ENCODE measurements at places on chromosomes 6 and 20.

GRCh38 chr6:31620586-31621319 lies at the start of gene PRRC2A:
PRRC2A (plus strand) TSS chr6:31620715; CDS start chr6:31622790, 2,075 bp downstream.
- DNase-seq = peak; percentile 87

DNA sequence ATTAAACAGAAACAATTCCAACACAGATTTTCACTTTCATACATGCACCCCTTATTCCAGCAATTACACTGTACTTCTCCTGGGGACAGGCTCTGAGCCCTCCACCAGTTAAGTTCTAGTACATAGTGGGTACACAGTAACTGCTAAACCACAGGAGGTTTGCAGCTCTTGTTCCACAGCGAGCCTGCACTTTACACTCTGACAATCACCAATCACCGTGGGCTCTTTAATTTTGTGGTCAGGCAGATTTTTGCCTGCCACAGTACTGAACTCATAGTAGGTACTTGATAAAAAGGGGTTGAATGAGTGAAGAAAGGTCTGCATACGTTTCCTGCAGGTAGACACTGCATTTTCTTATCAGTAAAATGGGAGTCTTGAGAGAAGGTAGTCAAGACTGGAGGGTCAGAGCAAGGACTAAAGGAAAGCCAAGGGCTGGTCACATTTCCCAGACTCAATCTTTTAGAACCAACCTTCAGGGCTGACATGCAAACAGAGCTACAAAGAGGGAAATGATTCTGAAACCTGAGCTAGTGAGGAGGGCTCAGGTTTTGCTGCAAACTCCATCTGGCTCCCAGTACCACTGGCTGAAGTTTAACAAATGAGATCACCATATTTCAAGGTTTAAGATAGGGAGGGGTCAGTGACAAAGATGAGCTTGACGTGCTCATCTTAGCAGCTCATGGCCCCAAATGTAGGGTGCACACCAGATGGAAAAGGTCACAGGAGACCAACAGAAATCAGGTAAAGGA lies 404.6 kb downstream of the BTBD9 start:
- DNase-seq = no peak

DNA sequence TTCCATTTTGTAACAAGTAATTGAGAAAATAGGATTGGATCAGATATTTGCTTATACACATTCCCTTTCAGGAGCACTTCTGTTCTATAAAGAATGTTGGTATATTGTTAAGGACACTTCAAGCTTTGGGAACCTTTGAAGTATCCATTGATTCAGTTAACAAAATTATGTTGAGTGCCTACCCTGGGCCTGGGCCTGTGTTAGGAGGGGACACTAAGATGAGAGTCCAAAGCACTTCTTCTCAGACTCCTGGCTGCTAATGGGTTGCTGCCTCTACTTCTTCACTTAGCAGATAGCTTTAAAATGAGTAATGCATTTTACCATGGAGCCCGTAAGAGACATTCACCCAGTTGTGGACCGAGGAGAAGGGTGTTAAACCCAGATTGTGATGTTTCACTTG lies 40.3 kb downstream of the PTPN1 start:
- no peak for DNase-seq

- DNase-seq = no peak
Measured at GRCh38 chr20:63253438-63254231, 628 bp downstream of the NKAIN4 start.

DNA sequence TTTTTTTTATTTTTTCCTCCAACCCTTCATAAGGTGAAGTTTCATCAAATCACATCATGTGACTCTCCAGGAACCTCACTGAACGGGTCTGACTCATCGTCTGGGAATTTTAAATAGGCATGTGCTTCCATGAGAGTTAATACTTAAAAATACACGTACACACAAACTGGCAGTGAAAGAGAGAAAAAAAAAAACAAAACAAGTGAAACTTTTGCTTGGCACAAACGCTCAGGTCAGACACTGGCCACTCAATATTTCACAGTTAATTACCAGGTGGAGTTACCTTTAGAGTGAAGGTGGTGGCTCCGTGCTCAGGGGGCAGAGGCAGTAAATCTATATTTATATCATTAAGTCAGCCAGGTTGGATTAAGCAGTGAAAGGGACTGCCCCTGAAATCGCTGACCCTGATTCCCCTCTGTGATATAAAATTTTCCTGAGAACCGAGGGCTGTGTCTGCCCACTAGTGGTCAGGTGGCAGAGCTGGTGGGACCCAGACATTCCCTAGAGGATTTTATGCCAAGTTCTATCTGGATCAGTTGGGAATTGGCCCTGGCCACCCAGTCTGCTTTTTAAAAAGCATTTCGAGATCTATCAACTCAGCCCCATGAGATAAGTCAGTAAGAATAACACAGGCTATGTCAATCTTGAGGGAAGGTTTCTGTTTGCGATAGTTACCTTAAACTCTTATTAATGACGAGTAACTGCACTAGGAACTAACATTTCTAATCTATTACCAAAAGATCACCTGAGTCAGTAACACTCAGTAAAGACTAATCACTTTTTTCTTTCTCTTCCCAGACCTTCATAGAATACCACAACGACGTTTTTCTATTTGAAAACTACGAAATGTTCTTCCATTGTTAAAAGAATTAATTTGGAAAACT lies 259.1 kb downstream of the HDGFL1 start:
- DNase-seq = peak; percentile 64

DNA sequence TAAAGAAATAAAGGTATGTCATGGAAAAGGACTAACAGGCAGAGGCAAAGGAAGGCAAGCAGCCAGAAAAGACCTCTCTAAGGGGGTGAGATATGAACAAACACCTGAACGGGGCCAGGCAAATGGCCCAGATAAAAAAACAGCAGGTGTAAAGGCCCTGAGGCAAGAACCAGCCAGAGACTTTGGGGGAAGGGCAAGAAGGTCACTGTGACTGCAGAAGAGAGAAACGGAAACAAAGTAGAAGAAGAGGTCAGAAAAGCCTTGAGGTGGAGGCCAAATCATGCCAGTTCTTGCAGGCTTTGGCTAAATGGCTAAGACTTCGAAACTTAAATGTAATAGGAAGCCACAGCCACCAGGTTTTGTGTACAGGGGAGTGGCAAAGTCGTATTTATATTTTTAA lies 30.8 kb downstream of the KIF16B start:
- no peak for DNase-seq

- DNase-seq = no peak
Measured at GRCh38 chr20:47740862-47741184, 44.5 kb downstream of the SULF2 start.

DNA sequence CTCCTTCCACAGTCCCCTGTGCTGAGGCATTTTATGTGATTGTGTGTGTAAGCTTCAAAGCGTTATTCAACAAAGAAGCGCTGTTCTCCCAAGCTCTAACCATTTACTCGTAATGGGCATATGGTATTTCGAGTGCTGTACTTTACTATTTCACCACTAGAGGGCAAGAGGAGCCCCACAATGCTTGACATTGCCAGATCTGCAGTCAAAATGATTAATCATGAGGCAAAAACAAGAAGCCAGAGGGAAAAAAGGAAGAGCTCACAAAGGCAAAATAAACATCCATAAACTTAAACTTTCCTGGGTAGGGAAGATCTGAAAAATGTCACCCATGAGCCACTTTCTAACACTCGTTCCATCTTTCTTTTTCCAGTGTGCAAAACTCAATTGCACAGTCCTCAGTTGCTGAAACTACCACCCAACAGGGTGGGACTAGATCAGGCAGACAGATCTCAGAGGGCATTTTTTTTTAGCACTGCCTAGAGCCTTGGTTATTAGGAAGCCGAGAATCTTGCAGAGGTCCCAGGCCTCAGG lies 215.0 kb upstream of the PLCB4 start:
- peak; percentile 74 for DNase-seq

GRCh38 chr6:121934451-121934850 lies 465.0 kb upstream of the HSF2 start:
- DNase-seq = no peak

DNA sequence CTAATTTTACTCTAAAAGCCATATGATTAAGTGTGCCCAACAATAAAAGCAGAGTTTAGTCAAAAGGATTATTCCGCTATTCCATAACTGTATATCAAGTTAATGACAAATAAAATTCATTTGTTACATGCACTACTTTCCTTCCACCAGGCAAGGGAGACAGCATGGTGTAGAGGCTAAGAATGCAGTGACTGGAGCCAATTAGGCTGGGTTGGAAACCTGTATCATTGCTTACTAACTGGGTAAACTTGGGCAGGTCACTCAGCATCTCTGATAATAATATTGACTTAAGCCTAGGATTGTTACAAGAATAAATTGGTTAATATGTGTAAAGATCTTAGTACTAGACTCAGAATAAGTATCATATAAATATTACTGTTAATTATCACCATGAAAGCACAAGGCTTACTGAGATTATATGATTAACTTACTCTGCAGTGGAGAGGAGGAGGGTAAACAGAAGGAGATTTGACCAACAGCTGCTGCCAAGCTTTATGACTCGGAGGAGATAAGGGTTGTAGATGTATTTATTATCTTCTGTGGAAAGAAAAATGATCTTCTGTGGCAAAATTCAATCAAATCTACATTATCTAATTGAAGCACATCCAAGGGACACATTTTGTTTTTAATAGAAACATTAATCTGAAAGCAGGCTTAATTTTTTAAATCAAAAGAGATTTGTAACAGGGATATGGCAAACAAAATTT lies 1459.9 kb downstream of the GRIK2 start:
- peak; percentile 91 for DNase-seq

GRCh38 chr6:144695858-144696533 lies 410.9 kb downstream of the UTRN start:
- no peak for DNase-seq

DNA sequence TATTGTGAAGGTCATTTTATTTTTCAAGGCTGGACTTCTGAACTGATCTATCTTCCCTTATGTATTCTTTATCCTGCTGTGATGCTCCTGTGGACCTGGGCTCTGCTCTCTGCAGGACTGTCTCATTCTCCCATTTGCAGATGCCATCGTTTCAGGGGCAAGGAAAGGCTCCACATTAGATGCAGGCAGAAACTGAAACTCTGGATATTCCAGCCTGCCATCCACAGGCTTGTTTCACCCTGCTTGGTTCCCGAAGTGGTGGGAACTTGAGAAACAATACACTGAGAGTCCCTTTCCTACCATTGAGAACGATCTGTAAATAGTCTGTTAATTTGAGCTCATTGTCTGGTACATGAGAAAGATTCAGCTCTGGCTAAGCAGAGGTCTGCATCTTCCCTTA lies 197.5 kb upstream of the MAN1A1 start:
- no peak for DNase-seq

- no peak for DNase-seq
Measured at GRCh38 chr20:59210186-59210585, 46.6 kb downstream of the ZNF831 start.

GRCh38 chr6:32700391-32701040 lies 34.1 kb upstream of the HLA-DQB1 start:
- peak; percentile 61 for DNase-seq
